NCI-H1092 treated with DMSO at 0.1 percent for 48 hours (cell line): ENCODE measurements at places on chromosomes 1 and 21.
A peak's percentile ranks its signal among the peaks of the same experiment; 100 is the strongest.

DNA sequence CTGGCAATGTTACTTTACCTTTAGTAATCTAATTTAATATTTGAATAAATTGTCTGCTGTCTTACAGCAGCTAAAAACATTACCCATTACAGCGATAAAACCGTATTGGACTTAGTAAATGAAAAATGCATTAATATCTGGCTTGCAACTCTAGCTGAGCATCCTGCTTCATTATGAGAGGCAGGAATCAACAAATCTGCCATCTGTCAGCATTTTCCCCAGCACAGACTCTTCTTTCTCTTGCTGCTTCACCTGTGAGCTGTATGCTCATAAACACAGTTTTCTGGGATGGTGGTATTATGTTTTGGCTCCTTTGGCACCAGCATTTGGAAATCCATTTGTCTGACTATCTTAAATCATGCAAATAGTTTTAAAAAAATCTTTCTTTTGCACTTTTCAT is 487.1 kb downstream of the KCNT2 start:
- DNase-seq = peak; percentile 23

DNA sequence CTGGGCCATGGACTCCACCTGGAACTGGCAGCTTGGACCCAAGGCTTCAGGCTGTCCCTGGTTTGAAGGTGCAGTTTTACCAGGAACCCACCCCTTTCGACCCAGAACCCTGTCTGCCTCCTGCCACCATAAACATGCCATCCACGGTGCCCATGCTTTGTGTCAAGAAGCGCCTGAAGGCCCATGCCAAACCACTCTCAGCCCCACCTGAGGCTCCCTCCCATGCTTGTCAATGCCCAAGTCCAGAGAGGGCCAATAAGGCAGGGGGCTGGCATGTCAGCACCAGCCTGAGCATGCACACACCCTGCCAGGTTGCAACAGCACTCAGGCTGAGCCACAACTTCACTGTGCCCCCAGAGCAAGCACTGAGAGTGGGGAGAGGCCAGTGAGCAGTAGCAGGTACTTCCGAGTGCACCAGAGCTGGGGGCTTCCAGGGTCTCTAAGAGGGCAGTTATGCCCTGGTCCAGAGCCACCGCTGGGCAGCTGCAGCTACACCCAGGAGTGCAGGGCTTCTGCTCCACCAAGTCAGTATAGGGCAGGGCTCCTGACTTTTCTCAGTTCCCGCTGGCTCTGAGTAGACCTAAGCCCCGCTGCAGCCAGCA is 1256.0 kb downstream of the AMY1C start:
- DNase-seq = no peak

DNA sequence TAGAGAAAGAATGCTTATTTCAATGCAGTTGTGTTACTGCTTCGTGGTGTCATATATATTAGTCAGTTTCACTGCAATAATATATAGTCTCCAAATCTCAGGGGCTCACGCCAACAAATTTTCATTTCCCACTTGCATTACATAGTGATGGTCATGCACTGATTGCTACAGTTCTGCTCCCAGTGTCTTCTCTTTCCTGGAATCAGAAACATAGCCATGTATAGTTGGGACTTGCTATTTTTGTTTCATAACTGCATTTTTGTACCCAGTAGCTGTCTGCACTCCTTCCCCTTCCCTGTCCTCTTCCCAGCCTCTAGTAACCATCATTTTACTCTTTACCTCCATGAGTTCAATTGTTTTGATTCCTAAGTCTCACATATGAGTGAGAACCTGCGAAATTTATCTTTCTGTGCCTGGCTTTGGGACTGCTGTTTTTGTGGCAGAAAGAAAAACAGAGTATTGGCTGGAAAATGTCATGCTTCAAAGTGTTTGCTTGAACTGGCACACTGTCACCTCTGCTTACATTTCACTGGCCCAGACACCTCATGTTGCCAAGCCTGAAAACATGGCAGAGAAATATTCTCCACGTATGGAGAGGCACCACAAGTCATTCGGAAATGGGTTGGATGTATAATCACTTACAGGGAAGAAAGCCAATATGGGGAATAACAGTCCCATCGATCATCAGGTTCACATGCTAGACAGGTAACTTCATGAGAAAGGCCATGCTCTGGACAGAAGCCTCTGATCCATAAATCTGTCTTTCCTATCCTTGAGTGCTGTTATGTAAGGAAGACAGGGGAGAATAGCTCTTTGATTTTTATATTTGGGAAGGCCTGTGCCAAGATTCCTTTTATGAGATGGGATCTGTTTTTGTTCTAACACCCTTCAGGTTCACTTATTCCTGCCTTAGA is 60.4 kb upstream of the BACH1 start:
- DNase-seq = peak; percentile 70

DNA sequence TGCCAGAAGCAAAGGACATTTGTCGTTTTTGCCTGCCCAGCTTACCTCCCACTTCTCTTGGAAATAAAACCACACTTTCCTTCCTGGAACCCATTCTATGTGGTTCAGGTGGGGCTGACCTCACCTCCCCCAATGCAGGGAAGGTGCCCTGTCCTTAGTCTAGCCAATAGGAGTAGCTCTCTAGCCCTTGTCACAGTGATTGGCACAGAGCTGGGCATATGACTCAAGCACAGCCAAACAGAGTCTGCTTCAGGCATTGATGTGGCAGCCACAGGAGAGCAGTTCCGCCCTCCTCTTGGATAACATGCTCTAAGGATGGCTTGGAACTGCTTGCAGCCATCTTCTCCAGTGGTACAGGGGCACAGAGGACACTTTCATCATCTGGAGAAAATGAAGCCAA is 134.0 kb downstream of the LRIG2 start:
- no peak for DNase-seq

- DNase-seq = no peak
Measured at GRCh38 chr1:39352881-39353280, 138.6 kb upstream of the BMP8A start.

GRCh38 chr1:10733474-10734366 is 62.7 kb downstream of the CASZ1 start:
- peak; percentile 24 for DNase-seq

- DNase-seq = no peak
Measured at GRCh38 chr1:172154551-172154950, 265.9 kb upstream of the C1orf105 start.

DNA sequence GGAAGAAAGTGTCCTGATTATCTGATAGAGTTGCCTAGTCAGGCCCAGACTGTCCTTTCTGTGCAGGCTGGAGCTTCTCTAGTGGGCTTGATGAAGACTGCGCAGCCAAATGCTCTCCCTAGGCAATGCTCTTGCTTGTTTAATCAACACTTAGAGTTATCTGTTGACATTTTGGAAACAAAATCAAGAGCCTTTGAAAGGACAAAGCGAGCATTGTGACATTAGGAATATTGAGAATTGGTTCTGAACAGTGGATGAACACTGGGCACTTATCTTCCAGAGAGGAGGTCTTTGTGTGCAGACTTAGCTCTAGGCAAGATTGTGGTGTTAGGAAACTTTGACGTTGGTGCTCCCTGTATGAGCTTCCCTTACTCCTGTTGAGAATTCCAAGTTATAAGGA is 94.5 kb downstream of the DNTTIP2 start:
- DNase-seq = no peak

GRCh38 chr1:106534612-106535011 is 521.9 kb upstream of the PRMT6 start:
- no peak for DNase-seq

GRCh38 chr21:41228492-41228891 is 60.5 kb downstream of the BACE2 start:
- peak; percentile 38 for DNase-seq

DNA sequence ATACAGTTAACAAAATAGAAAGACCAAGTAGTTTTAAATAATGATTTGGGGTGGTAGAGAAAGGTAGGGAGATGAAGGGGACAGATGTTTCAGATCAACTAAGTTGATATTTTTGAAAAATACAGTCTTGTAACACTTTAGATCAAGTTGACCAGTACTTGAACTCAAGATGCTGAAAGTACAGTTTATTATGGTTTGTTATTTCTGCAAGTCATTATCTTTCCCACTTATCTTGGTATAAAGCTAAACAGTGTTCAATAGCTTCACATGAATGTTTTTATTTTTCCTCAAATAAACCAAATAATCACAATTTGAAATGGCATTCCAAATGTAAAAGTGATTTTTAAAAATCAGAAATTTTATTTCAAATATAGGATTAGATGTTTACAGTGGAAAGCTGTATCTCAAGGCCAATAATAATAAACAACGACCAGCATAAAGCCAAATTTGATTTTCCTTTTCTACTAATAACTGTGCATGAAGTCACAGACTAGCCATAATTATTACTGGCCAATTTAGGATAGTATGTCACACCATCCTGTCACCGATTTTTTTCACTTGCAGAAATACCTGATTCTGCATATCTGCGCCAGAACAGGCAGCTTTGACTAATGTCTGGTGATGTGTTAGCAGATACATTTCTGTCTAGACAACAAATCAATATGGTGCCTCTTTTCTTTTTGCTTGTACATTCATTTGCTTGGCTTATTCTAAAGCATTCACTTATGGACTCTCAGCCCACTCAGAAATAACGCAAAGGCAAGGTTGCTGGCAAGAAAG is 320.2 kb downstream of the TM2D1 start:
- no peak for DNase-seq

DNA sequence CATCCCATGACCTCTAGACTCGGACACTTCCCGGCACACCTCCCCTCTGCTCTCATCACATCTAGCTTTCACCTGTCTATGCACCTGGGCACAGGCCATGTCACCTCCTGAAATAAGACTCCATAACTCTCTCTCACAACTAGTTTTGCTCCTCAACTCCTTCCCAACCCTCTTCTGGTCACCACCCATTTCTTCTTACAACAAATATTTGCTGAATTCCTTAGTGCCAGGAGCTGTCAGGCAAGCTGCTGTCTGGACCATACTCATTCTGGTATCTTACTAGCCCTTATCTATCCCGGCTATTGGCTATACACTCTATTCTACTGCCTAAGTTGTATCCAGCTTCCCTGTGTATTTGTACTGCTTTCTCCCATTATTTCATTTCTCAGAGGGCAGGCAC is 49.1 kb downstream of the LRRC71 start:
- DNase-seq = no peak

- DNase-seq = no peak
Measured at GRCh38 chr21:28250946-28251345, 741.7 kb downstream of the LTN1 start.

DNA sequence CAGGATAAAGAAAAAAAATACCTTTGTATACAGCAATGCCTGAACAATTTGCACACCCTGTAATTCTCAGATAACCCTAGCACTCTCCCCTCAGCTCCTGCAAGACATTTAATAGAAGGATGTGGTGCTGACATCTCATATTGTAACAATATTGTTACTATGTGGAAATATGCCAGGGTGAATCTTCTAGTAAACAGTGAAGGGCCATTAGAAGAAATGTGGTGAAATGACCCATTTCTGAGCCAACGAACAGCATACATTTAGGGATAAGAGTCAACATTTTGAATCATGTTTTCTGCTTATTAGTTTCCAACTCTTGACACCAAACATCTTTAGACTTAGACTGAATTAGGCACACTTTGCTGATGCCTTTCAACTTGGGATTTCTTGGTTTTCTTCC is 188.2 kb downstream of the KAZN start:
- no peak for DNase-seq

GRCh38 chr1:225933072-225933471 is 7.9 kb downstream of the LEFTY2 start:
- DNase-seq = no peak

DNA sequence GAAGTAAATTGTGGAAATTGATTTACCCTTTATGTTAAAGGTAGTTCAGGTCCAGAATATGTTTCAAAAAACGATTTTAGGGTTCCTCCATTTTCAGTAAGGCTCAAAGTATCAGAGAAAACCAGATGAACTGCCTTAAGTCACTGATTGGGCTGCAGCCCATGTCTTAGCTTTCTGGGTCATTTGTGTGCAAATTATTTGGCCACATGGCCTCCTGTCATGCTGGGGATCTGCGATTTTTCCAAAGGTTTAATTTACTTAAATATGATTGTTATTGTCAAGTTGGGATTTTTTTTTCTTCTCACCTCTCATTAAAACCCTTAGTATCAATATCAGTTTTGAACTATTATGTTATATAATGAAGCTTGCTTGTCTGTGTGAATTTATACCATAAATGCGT is 135.9 kb upstream of the DPYD start:
- no peak for DNase-seq

DNA sequence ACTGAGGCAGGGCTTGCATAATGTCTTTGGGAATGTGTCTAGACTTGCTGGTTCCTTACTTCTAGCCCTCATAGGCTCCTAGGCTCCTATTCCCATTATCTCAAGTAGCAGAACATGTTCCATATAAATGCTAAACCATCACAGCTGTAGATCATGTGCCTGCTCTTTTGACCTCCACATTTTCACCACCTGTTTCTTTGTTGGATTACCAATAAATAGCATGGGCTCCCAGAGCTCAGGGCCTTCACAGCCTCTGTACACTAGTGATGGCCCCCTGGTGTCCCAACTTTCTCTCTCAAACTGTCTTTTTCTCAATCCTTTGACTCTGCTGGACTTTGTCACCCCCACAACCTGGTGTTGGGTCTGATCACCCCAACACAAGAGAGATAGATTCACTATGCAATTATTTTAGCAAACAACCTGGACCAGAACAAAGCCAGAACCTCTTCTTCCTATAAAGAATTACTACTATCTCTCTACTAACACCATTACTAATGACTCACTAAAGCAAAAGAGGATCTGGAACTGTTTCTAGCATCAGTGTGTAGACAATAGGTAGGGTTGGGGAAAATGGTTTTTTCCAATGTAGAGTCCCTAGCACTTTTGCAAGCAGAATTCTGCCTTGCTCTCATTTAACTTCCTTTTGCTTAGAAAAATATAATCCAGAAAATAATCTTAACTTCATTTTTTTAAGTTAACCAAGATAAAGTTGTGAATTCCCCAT is 51.7 kb downstream of the WLS start:
- no peak for DNase-seq

- no peak for DNase-seq
Measured at GRCh38 chr1:162171111-162171510, 101.6 kb downstream of the NOS1AP start.

DNA sequence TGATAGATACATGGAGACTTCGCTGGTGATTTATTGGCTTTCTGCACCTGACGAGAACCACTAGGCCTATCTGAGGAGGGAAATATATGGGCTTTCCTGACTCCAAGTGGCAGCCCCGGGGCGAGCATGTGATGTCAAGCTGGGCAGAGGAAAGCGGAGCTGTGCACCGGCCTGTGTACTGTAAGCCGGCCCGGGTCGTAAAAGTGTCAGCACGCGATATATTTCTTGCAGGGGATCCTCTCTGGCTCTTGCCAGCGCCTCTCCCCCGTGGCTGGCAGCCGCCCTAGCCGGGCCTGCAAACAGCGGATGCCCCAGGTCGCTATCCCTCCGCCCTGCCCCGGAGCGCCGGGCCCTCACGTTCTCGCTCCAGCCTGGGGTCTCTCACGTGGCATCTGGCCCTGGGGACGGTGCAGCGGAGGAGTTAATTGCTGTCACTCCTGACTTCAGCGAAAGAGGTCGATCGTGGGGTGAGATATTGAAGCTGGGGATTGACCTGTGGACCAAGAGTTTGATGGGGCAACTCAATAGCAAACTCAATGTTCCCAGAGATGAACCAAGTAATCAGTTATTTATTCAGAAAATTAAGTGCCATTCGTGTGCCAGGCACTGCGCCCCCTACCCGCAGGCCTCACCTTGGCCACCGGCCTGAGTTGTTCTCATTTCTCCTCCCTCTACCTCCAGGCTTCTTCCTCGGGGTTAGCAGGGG is 41.0 kb upstream of the HAO2 start:
- peak; percentile 62 for DNase-seq
